ENCODE measurements at places on chromosomes 12 and 14.
A peak's percentile ranks its signal among the peaks of the same experiment; 100 is the strongest.

GRCh38 chr14:21913759-21914158 lies 240.1 kb upstream of the OR4E1 start:
- DNase-seq, result peak; percentile 71

DNA sequence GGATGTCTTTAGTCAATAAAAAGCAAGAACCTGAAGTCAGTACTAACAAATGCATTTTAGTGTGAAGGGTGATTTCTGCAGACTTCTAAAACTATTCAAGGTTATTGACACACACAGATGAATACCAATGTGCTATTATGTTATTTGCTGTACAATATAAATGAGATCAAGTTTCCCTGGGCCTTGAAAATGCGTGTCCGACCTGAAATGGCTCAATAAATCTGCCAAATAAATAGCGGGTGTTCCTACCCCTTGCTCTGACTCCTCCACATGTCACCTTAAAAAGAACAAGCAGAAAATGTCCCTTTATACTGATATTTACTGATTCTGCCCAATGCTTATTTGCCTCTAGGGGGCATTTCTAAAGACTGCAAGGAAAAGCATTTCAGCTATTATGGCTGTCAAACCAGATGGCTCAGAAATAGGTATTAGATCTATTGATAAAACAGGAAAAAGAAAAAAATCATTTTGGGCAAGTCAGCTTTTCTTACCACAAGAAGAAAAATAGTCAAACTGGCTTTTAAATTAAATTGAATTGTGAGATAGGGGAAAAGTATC lies 367.3 kb upstream of the KITLG start:
- DNase-seq, result no peak

DNA sequence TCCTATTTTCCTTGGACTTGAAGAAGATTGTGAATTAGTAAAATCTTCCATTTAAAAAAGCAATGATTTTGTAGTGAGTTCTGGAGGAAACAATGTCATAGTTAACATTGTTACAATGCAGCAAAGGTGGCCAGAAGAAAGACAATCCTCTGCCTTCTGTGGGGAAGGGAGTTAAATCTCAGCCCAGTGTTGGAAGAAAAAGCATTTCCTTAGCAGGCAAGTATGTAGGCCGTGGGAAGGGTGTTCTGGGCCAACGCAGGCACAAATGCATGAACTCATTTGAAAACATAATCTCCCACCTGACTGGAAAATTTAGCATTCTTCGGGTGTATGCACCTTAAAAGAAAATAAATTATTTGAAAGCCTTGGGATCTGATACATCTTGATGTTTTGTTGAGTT lies 258.6 kb downstream of the ADAMTS20 start:
- no peak for DNase-seq

GRCh38 chr14:100012478-100013327 lies 52.5 kb upstream of the EVL start:
- DNase-seq, result no peak

DNA sequence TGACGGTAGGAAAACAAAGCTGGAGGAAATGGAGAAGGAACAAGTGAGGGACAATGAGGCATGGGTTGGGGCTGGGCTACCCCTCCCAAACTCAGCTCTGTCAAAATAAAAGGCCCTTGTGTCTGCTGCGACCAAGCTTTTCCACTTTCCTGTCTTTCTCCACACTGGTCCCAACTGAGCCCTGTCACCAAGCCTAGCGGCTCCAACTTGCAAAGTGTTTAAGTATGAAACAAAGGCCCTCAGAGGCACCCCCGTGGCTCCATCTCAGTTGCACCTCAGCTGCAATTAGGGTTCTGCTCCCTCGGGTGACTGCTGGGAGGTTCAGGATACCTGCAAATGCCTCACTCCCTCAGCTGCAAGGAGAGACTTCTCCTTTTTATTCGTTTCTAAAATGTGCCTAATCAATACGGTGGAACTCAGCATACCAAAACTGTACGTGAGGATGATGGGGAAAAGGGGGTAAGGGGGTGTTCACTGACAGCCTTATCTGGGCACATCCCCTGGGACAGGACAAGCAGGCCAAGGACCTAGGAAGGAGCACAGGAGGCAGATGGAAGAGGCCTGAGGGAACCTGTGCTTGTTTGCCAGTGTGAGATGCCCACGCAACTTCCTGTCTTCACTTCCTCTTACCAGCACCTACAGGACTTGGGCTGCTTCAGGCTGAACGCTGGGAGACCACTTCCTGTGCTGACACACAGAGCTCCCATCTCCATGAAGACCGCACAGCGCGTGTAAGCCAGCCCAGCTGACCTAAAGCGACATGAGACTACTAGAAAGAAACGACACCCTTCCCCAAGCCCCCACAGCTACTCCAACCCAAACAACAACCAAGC lies 8.9 kb downstream of the VAMP1 start:
- DNase-seq, result peak; percentile 68

GRCh38 chr12:119804011-119804641 lies 73.0 kb downstream of the CIT start:
- no peak for DNase-seq

- no peak for DNase-seq
These were observed at the start of gene LBHD2 for GRCh38 chr14:103084021-103084919. LBHD2 (plus strand) TSS chr14:103084210; CDS start chr14:103086013, 1,803 bp downstream.

DNA sequence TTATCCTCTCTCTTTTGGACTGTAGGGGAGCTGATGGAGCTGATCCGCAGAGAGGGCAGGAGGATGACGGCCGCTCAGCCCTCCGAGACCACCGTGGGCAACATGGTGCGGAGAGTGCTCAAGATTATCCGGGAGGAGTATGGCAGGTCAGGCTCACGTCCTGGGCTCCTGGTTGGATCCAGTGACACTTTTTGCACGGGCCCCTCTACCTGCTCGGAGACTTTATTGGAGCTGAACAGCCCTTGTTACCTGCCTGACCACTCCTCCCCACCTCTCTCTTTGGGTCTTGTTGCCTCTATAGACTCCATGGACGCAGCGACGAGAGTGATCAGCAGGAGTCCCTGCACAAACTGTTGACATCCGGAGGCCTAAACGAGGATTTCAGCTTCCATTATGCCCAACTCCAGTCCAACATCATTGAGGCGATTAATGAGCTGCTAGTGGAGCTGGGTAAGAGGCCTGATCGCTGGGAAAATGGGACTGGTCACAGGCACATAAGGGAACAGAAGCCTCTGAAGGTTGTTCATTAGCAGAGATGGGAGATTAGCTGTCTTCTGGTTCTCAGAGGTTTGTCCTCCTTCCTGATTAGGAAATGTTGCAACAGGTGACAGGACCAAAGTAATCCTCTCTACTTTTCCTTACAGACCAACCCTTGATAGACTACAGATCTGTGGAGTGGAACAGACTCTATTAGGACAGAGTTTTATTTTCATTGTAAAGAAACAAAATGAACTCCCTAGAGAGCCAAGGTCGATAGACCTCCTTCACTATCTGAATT lies 718 bp downstream of the EIF2B2 start:
- no peak for DNase-seq

DNA sequence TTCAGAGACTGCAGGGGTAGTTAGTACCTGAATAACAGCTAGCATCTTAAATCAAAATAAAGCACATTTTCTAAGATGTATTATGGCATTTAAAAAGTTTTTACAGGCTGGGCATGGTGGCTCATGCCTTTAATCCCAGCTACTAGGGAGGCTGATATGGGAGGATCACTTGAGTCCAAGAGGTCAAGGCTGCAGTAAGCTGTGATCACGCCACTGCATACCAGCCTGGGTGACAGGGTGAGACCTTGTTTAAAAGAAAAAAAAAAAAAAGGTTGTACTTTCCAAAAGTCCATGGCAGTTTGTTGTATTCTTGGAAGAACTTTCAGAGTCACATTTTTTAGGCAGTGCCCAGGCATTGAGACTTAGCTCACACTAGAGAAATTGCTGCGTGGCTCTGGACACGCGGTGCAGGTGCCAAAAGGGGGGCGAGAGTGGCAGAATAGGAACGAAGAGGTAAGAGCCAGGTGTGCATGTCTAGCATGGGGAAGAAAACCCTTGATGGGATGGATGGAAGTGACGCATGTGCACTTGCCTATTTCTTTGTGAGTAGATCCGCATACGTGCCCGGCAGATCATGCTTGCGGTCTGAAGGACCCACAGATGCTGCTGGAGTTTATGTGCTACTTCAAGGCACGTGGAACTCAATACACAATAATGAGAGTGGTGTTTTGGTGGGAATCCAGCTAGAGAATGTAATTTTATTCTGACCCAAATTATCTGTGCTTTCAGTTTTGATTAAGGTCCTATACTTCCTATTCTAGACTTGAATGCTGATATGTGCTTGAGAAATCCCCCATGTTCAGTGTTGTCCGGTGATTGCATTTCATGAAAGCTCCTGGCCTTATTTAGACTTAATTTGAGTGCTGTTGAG lies 11.9 kb downstream of the ANKRD13A start:
- DNase-seq, result no peak

DNA sequence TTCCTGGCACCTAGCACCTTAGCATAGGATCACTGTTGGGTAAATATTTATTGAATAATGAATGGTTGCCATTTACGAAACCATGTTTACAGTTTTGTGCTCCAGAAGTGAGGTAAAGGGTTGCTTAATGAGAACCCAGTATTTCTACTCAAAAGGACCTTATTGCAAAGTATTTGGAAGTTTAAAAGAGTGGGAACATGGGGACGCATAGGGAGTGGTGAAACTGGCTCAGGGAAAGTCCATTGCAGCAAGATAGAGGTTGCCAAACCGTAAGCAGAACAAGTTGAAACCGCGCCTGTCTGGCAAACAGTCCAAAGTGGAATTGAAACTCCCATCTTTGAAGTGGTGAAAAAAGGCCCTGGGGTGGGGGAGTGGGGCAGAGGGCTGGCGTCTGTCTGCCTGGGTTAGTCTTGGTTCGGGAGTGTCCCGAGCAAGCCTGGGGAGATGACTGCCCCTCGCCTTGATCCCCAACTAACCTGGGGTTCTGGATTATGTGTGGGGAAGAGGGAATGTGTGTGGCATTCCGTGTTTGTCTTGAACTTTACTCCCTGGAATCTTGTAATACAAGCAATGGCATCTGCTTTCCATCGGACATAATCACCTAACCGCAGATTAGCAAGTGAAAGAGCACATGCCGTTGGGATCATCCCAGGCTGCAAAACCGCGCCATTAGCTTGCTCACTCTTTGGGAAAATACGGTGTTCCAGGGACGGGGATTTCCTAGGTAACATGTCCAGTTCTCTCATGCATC lies 7.2 kb downstream of the ALDH2 start:
- no peak for DNase-seq

DNA sequence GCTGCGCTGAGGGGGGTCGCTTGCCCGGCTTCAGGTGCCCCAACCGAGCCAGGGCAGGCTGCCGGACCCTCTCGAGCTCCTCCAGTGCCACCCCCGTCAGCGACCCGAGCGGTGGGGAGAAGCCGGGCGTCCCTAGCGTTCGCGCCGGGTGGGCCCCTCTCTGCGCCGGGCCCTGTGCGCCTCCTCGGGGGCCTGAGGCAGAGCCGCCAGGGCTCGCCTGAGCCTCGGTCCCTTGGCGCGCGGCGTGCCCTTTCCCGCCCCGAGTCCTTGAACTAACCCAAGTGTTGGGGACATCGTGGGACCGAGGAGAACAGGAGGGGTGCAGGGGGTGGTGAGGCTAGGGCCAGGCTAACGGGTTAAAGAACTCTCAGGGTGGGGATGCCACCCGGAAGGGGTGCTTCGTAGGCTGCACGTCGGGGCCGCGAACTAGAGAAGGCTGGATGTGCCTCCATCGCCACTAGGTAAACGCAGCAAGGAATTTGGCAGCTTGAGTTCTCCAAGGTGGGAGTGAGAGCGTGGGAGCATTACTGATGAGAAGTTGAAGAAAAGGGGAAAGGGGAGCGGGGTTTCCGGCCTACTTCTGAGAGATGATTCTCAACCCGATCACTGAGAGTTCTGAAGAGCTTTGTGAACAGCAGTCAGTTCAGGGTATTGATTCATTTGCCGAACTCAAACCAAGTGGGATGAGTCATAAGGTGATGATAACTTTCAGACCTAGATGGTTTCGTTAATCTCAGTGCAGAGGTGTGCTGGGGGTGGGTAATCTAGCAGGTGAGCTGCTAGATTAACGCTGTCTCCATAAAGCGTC lies 618 bp downstream of the RNF34 start:
- peak; percentile 36 for DNase-seq

GRCh38 chr14:66979101-66979974 lies 209.9 kb upstream of the GARIN2 start:
- DNase-seq, result no peak

GRCh38 chr14:90368946-90369721 lies 27.7 kb upstream of the CALM1 start:
- DNase-seq, result no peak

- no peak for DNase-seq
These were observed 102.0 kb downstream of the PEBP1 start for GRCh38 chr12:118237908-118238307.

DNA sequence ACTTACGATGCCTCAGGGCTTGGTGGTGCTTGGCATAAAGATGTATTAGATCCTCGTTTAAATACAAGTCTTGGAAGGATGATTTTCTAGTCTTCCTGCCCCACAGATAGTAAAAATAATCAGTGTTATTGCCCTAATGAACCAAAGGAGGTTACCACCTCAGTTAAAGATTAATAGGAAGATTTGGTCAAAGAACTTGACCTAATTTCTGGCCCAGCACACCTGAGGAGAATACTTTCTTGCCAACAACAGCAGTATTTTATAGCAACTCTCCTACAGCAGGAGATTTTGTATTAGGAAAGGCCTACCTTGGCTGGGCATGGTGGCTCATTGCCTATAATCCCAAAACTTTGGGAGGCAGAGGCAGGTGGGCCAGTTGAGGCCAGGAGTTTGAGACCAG lies 31.6 kb downstream of the CSRP2 start:
- DNase-seq, result no peak

GRCh38 chr12:124071075-124071443 lies 98.0 kb downstream of the ZNF664 start:
- DNase-seq, result no peak

GRCh38 chr12:7612851-7613250 lies 52.9 kb downstream of the APOBEC1 start:
- DNase-seq, result no peak

GRCh38 chr14:54574528-54574927 lies 7.6 kb downstream of the SAMD4A start:
- no peak for DNase-seq

DNA sequence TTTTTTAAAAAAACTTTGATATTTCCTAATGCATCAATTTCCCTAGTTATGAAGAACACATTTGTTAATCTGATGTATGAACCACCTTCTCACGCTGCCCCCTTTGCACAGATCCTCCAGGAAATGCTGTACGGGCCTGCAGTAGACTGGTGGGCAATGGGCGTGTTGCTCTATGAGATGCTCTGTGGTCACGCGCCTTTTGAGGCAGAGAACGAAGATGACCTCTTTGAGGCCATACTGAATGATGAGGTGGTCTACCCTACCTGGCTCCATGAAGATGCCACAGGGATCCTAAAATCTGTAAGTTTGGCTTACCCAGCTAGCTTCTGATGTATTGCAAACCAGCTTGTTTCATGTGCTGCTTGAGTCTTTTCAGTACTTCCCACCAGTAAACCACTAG lies 165.0 kb upstream of the HIF1A start:
- no peak for DNase-seq

- no peak for DNase-seq
These were observed 84.5 kb upstream of the POC1B start for GRCh38 chr12:89610366-89610765.

GRCh38 chr12:46160101-46160980 lies 108.5 kb downstream of the SLC38A1 start:
- DNase-seq, result no peak

GRCh38 chr12:91287753-91288152 lies 105.1 kb upstream of the DCN start:
- DNase-seq, result no peak

Measured in stimulated activated CD8-positive, alpha-beta memory T cell treated with anti-CD3 and anti-CD28 coated beads, Interleukin-12 subunit alpha, Interleukin-12 subunit beta, amount 100 ng/mL, for 1 hour (primary cell).